ENCODE measurements at places on chromosomes 7 and 10.

DNA sequence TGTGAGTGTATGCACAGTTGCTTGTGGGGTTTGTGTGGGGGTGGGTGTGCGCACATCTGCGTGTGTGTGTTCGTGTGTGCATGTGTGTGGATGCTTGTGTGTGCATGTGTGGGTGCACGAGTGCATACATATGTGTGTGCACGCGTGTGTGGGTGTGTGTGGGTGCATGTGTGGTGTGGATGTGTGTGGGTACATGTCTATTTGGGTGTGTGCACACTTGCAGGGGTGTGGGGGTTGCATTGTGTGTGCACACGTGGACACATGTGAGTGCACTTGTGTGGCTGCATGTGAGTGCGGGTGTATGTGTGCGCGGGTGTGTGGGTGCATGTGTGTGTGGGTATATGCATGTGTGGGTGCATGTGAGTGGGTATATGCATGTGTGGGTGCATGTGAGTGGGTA lies 73.7 kb downstream of the NKX6-2 start:
- DNase-seq, result no peak

DNA sequence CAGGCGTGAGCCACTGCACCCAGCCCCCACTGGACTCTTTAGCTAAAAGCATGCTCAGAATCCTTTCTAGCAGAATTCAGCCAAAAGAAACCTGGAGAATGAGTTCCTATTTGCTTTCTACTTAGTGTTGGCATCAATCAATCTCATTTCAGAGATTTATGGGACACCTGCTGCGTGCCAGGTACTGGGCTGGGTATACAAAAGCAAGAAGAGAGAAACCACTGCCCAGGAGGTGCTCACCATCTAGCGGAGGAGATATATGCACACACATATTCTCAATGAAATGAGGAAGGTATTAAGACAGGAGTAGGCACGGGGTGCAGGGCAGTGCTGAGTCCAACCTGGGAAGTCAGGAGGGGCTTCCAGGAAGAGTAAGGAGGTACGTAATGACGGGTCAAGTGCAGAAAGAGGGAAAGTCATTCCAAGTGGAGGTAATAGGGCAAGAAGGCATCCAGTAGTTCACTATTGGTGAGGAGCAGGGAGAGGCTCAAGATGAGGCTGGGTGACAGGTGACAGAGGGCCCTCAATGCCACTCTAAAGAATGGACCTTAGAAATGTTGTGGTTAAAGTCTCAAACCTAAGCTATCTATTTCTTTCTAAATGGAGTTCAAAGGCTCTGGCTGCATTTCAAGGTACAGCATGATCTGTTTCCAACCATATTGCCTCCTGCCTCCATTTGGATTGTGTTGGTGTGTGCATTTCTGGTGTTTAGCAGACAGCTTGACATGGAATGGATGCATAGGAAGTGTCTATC lies 22.1 kb downstream of the ABLIM1 start:
- DNase-seq, result no peak

DNA sequence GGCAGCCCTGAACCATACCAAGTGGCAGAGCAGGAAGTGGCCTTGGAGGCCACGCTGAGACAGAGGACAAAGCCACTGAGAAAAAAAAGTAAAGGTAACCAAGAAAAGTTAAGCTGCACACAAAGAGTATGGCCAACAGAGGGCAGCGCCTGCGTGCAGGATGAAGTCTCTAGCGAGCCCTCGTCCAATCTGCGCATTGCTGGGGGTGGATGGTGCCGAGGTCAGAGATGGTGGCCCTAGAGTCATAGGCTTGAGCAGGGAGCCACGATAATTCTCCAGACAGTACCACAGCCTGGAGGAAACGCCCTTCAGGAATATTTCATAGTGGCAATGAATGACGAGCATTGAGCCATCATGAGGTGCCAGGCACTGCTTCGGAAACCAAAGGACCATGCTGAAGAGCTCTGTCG lies 9.7 kb downstream of the ATP6V0E2 start:
- no peak for DNase-seq

- no peak for DNase-seq
These were observed 3.8 kb upstream of the TMEM140 start for GRCh38 chr7:135143885-135144668.

- DNase-seq, result no peak
These were observed 99.3 kb upstream of the NFE2L3 start for GRCh38 chr7:26052706-26053105.

DNA sequence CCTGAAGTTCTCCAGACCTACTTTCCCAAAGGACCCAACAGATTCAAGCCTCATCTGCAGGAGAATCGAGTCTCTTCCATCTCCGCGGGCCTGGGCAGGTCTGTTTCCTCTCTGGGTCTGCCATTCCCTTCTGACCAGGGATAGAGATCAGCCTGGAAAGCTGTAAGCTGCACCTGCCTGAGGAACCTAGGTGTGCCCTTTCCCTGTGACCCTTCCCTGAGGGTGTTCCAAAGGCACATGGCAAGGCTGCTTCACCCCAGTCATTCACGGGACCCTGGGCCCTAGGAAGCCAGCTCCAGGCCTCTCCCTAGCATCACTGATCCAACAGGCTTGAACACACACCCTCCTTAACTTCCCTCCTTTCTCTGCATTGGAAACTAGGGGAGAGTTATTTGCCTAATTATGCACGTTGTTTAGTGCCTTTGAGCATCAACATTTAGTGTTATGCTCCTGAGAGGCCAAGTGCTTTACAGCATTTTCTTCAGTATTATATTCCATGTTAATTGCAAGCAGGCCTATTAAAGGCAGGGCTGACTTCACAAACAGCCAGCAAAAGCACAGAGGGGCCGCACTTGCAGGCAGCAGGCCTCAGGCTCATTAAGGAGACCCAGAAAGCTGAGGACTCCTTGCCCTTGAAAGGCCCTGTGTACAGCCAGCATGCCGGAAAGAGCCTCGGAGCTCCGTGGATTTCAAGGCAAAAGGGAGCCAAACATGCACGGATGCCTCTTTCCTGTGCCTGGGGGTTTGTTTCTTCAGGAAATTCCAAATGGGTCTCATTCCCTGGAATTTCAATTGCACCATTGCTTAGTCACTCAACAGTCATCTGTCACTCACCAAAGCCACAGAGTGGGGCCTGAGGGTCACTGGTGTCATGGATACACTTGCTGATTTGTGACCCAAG lies 91.0 kb upstream of the FAM20C start:
- no peak for DNase-seq

DNA sequence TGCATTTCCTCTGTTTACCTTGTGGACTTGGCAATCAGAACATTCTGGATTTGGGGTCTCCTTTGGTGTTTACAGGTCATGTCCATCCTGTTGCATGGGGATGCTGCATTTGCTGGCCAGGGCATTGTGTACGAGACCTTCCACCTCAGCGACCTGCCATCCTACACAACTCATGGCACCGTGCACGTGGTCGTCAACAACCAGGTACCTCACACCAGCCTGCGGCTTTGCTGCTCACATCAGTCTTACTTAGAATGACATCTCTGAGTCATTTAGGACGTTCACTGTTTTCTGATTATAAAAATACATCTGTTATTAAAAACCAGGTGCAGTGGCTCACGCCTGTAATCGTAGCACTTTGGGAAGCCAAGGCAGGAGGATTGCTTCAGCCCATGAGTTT lies 67.0 kb upstream of the ZMIZ2 start:
- DNase-seq, result no peak

DNA sequence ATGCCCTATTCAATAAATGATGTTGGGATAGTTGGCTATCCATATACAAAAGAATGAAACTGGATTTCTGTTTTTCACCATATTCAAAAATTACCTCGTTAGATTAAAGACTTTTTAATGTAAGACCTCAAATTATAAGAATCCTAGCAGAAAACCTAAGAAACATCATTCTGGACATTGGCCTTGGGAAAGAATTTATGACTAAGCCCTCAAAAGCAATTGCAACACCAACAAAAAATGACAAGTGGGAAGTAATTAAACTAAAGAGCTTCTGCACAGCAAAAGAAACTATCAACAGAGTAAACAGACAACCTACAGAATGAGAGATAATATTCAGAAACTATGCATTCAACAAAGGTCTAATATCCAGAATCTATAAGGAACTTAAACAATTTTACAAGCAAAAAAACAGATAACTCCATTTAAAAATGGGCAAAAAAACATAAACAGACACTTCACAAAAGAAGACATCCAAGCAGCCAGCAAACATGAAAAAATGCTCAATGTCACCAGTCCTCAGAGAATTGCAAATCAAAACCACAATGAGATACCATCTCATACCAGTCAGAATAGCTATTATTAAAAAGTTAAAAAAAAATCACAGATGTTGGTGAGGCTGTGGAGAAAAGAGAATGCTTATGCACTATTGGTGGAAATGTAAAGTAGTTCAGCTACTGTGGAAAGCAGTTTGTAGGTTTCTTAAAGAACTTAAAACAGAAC lies 309.8 kb downstream of the AHR start:
- no peak for DNase-seq

- no peak for DNase-seq
These were observed 83.5 kb upstream of the PRKG1 start for GRCh38 chr10:50990568-50991455.

DNA sequence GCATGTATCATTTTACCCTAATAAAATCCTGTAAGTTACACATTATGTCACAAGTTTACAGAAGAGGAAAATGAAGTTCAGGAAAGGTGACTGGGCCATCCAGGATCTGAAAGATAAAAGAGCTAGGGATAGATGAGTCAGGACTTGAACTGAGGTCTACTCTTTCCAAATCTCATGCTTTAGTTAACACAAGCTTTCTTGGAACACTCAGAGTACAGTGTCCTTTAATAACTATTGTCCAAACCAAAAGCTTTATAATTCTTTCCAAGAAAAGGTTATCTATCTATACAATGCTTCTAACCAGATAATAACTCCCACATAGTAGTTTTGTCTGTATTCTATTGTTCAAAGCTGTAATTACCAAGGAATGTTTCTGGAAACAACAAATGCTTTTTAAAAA lies 164.6 kb downstream of the LRRN3 start:
- no peak for DNase-seq

- no peak for DNase-seq
These were observed 16.2 kb upstream of the PAX2 start for GRCh38 chr10:100728928-100729861.

- DNase-seq, result no peak
These were observed 117.3 kb upstream of the ZNF438 start for GRCh38 chr10:31148951-31149350.

DNA sequence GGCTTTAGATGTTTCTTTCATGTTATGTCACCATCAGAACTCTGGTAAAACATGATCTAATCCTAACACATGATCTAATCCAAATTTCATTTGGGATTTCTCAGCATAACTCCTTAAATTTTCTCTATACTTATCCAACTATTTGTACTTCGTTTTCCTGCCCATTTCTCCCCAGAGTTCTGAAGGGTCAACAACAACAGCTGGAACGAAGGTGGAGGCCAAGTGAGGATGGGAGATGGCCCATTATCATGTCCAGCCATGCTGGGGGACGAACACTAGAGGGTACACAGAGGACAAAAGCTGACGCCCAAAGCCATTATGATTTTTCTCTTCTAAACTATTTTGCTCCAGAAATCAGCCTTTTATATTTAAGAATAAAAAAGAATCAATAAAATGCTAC lies 185.4 kb downstream of the DOCK4 start:
- DNase-seq, result no peak

GRCh38 chr10:4686644-4686996 lies 139.4 kb upstream of the AKR1E2 start:
- DNase-seq, result no peak

GRCh38 chr7:10913457-10913856 lies 60.2 kb upstream of the PHF14 start:
- DNase-seq, result no peak

GRCh38 chr7:28173531-28173930 lies 7.1 kb downstream of the JAZF1 start:
- no peak for DNase-seq

GRCh38 chr7:142897691-142898090 lies 12.1 kb upstream of the TRPV6 start:
- no peak for DNase-seq

- DNase-seq, result no peak
These were observed 31.8 kb upstream of the TMEM273 start for GRCh38 chr10:49220031-49220430.

All from stimulated activated CD8-positive, alpha-beta memory T cell treated with anti-CD3 and anti-CD28 coated beads, Interleukin-15, amount 100 ng/mL, for 24 hours (primary cell).